Stimulated activated CD8-positive, alpha-beta memory T cell treated with anti-CD3 and anti-CD28 coated beads, Interleukin-15, amount 100 ng/mL, for 48 hours (primary cell): ENCODE measurements at places on chromosomes 5 and 9.

- no peak for DNase-seq
Measured at GRCh38 chr5:1108865-1109174, 3.0 kb downstream of the SLC12A7 start.

DNA sequence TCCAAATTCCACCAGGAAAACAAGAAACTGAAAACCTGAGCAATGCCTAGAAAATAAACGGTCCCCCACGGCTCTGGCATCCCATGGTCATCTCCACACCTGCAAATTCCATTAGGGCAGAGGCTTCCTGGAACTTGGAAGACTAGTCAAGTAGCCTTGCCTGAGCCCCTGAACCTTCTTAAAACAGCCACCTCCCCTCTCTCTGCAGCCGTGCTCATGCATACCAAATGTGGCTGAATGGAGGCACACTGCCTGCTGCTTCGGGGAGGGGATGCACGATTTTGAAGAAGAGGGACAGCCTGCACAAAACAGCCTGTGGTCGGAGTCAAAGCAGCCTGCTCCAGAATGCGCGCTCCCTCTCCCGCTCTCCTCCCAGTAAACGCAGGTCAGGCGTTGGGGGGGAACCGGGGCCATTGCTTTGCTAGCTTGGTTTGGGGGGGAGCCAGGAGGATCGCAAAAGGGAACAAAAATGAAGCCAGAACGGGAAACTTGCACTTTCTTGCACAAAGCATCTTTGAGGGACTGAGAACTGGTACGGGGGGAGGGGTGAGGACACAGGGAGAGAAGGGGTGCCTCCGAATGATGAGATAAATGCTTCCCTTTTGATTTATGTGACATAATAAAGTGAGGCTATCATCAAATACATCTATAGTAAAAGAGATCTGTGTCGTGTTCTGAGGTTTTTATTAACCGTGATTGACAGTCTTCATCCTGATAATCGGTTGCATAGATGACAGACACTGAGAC lies at the start of gene TRPM3:
Gene TRPM3, minus strand, starts transcription at position 347 of the 747 bp plus-strand sequence. Its CDS starts 267 bp downstream, at position 80.
- DNase-seq: no peak

- no peak for DNase-seq
Measured at GRCh38 chr5:55604611-55605067, 69.9 kb upstream of the PLPP1 start.

DNA sequence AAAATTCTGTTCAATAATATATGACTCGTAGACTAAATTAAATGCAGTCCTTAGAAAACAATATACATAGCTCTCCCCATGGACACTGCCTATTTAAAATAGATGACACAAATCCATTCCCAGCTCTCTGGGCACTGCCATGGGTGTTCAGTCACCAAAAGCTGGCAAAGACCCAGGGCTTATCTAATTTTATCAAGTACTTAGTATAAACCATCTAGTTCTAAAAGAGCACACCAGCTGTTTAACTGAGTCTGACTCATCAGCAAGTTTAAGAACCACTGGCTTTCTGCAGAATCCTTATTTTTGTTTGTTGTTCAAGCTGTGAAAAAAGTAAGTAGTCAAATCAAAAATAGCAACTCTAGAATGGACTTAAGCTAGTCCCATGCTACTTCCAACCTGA lies 107.6 kb downstream of the PLPP1 start:
- no peak for DNase-seq

DNA sequence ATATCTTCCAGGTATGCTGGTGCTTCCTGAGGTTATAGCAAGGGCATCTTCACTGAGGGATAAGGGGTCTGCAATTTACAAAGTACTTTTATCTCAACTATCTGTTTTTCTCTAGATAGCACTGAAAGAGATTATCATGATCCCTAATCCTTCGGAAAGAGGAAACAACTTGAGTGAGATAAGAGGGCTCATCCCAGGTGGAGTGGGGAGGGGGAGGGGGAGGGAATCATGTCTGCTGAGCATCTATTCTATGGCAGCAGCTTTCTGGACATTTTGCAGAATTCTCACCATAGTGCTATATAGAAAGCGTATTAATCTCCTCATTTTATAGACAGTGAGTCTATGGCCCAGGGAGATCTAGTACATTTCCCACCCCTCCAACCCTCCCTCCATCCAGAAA lies 5.9 kb downstream of the TNFSF15 start:
- no peak for DNase-seq
